ENCODE measurements at places on chromosomes 2 and 18.

GRCh38 chr18:56469582-56469981 is 168.8 kb downstream of the TXNL1 start:
- no peak for DNase-seq

DNA sequence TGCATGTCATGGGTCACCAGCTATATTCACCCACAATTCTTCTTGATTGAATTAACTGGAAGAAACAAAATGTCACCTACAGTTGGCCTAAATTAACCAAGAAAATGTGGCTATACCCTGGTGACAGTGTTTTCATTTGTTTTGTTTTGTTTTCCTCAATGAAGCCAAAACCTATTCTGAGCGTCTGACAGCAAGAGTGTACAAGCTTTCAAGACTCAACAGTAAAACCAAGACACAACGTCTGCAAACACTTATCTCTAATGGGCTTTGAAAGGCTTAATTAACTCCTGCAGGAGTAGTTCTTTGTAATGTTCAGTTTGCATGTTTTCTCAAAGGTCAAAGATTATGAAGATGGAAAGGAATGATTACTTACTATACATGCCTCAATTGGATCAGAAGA is 827.6 kb upstream of the KLHL29 start:
- no peak for DNase-seq

- DNase-seq, result no peak
These were observed 253.5 kb upstream of the TRIB2 start for GRCh38 chr2:12463189-12463588.

- peak; percentile 40 for DNase-seq
These were observed 83.3 kb upstream of the POMC start for GRCh38 chr2:25251422-25252273.

- DNase-seq, result no peak
These were observed 131.6 kb downstream of the VAPA start for GRCh38 chr18:10045296-10045891.

GRCh38 chr2:68282811-68283418 is 30.6 kb upstream of the PPP3R1 start:
- no peak for DNase-seq

GRCh38 chr2:30927465-30928075 is 120.3 kb upstream of the CAPN13 start:
- no peak for DNase-seq

GRCh38 chr18:65750389-65751154 is at the start of gene CDH7:
TSS of gene CDH7 (plus strand) at chr18:65751012. CDS start at chr18:65762843, 11,831 bp downstream.
- DNase-seq, result no peak

DNA sequence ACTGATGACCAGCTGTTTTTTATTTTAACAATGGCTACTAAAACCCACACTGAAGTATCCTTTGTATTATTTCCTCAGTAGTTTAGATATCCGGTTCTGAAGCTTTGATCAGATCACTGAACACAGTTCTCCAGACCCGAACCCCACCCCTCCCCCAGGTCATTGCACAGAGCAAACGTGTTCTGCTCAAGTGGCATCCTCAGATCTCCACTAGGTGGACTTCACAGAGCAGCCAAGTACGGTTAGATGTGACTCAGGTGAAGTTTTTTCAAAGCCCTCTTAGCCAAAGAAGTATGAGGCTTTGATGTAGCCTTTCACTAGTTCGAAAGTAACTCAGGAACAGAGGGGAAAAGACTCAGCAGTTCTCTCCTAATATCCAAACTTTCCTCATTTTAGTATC is 142.7 kb upstream of the NRP2 start:
- DNase-seq, result no peak

DNA sequence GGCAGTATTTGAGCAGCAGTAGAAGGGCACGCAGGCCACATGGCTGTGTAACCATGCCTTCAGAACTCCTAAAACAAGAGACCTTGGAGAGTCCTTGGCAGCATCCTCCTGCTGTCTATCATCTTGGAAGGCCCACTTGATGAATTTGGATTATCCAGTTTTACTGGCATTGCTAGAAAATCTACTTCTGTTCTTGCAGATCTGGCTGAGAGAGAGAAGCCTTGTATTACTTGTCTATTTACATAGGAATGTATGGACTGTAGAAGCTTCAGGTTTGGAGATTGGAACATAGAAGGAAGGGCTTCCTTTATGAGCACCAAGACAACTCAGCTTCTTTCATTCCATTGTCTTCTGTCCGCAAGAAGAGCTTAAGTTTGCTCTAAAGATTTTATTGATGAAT is 16.1 kb upstream of the GPBAR1 start:
- no peak for DNase-seq

GRCh38 chr2:229910832-229911412 is 10.9 kb downstream of the TRIP12 start:
- DNase-seq, result no peak

DNA sequence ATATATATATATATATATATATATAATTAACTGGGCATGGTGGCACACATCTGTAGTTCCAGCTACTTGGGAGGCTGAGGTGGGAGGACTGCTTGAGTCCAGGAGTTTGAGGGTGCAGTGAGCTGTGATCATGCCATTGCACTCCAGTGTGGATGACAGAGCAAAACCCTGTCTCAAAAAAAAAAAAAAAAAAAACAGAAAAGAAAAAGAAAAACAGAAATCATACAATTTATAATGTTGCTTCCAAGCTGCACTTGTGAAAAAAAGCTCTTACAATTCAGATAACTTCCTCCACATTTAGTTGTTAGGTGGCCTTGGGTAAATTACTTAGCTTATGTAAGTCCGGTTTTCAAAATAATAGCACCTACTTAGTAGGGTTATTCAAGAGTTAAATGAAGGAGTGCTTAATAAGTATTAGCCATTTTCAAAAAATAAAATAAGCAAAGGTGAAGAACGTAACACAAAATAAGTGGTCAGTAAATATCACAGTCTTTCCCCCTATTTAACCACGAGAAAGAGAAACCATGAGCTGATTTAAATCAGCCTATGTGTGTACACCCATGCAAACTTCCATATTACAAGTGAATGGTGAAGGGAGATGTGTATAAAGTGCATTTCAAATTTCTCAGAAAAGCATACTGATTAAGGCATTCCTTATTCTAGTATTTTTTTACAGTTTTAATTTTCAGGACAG is 2.3 kb downstream of the WIPF1 start:
- no peak for DNase-seq

DNA sequence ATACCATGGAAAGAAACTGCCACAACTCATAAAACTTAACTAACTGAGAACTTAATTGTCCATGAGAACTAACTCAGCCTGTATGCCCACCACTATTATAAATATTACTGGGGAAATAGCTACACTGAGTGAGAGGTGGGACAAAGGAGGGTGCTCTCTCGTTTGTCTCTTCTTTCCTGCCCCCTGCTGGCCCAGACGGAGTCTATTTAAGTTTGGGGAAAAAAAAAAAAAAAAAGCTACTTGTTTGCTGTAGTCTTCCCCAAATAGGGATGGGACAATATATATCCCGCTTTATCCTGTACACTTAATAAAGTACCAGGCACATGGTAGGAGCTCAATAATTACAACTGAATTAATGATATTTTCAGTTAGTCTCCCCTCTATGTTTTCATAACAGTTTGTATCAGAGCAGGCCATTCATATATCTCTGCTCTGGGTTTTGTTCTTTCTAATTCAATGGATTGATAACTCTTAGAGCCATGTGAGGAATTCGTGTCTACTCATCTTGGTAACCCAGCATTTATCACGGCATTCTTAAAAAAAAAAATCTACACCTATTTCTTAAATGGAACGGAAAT is 647.6 kb upstream of the PKDCC start:
- DNase-seq, result no peak

DNA sequence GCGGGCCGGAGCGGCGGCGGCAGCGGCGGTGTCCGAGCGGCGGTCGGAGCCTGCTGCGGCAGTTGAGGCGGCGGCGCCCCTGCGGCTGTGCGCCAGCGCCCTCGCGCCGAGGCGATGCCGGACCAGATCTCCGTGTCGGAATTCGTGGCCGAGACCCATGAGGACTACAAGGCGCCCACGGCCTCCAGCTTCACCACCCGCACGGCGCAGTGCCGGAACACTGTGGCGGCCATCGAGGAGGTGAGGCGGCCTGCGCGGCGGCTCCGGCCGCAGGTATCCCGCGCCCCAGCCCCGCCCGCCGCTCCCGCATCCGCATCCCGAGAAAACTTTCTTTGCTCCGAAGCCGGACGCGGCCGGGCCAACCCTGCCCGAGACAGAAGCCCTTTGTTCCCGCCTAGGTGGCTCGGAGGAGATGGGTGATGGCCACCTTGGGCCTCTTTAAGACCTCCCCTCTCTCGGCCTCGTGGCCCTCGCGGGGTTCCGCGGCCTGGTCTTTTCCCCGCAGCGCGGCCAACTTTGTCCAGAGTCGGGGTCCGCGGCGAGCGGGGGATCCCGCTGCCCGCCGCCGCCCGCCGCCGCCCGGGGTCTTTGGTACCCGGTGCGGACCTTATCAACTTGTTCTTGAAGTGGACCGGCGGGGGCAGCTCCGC is 504 bp downstream of the ASAP2 start:
- DNase-seq, result no peak

- no peak for DNase-seq
These were observed 7.9 kb downstream of the LIPG start for GRCh38 chr18:49569724-49570123.

- no peak for DNase-seq
These were observed 58.9 kb downstream of the CXCR4 start for GRCh38 chr2:136059036-136059472.

DNA sequence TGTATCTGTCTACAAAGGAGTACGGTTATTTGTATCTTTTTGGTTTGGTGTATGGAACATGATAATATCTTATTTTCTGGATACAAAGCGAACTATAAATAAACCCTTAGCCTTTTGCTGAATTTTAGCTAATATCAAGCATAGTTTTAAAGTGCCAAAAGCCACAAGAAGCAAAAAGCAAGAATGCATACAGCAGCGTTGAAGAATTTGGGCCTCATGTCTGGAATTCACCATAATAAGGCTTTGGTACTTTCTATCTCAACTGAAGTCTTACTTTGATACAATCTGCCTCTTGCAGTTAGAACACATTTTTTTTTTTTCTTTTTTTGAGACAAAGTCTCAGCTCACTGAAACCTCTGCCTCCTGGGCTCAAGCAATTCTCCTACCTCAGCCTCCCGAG is 151.5 kb downstream of the ERBB4 start:
- DNase-seq, result no peak

GRCh38 chr2:52916981-52917380 is 850.6 kb upstream of the CHAC2 start:
- no peak for DNase-seq

- DNase-seq, result peak; percentile 42
These were observed 45.5 kb downstream of the CDC42EP3 start for GRCh38 chr2:37625796-37626571.

DNA sequence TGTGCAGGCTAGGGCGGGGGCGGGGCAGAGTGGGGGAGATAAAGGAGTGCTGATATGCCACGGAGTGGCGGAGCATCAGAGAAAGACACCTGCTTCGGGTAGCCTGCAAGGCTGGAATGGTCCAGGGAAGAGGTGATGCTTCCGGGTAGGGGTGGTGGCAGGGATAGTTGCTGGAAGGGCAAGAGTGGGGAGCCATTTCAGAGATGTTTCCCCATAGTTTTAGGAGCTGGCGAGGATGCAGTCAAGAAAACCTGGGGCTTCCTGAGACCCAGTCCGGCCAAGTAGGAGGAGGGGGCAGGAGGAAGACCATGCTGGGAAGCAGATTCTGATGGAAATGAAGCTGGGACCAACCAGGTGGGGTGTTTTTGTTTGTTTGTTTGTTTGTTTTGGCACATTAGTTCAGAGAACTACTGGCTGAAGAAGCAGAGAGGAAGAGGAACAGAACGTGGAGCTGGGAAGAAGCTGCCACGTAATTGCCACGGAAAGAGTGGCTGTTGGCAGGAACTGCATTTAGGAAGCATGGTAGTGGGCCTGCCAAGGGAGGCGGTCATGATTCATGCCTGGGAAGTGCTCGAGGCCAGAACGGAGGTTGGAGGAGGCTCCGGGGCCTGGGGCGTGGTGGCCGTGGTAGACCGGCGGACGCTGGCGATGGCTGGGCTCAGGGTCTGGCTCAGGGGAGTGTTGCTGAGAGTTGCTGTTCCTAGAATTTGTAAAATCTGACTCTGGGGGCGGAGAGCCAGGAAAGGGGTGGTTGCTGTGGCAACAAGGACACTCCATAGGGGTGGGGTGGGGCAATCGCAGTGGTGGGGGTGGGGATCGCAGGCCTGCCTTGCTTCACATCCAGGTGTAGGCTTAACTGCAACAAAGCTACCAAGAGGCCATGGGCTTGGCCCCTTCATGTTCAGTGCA is 8.6 kb upstream of the INPP5D start:
- no peak for DNase-seq

GRCh38 chr2:207330912-207331311 is 165.2 kb upstream of the KLF7 start:
- peak; percentile 6 for DNase-seq

DNA sequence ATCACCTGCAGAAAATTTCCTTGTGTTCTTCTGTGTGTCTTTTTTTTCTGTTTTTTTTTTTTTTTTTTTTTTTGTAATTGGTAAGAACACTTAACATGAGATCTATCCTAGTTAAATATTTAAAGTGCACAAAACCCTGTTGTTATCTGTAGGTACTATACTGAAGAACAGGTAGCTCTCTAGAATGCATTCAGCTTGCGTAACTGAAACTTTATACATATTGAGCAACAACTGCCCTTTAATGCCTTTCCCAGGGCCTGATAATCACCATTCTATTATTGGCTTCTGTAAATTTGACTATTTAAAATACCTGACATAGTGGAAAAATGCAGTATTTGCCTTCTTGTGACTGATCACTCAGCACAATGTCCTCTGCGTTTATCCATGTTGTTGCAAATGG is 701.8 kb downstream of the SUCLG1 start:
- DNase-seq, result no peak

- no peak for DNase-seq
These were observed 35.6 kb downstream of the ARL5A start for GRCh38 chr2:151792589-151792988.

GRCh38 chr2:121688820-121689219 is 39.6 kb upstream of the CLASP1 start:
- DNase-seq, result no peak

DNA sequence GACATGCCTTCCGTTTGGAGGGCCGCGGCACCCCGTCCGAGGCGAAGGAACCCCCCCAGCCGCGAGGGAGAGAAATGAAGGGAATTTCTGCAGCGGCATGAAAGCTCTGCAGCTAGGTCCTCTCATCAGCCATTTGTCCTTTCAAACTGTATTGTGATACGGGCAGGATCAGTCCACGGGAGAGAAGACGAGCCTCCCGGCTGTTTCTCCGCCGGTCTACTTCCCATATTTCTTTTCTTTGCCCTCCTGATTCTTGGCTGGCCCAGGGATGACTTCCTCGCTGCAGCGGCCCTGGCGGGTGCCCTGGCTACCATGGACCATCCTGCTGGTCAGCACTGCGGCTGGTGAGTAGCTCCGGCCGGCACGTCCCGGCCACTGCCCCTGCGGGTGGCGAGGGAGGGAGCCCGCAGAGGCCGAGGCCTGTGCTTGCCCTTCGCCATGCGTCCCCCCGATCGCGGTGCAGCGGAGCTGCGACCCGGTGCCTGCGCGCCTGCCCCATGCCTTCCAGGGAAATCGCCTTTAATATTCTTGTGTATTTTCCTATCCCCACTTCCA is 1.2 kb downstream of the BMPR2 start:
- no peak for DNase-seq

GRCh38 chr2:7634409-7634808 is 717.2 kb downstream of the RNF144A start:
- DNase-seq, result no peak

- no peak for DNase-seq
These were observed 668.0 kb upstream of the FAM98A start for GRCh38 chr2:34266908-34267697.

- DNase-seq, result no peak
These were observed 30.2 kb downstream of the RBM45 start for GRCh38 chr2:178142274-178143065.

GRCh38 chr2:142857256-142858164 is 20.0 kb upstream of the KYNU start:
- no peak for DNase-seq
